ENCODE measurements at places on chromosomes 7 and 10.

GRCh38 chr7:106057204-106057961 is 54.7 kb downstream of the SYPL1 start:
- peak; percentile 68 for DNase-seq

DNA sequence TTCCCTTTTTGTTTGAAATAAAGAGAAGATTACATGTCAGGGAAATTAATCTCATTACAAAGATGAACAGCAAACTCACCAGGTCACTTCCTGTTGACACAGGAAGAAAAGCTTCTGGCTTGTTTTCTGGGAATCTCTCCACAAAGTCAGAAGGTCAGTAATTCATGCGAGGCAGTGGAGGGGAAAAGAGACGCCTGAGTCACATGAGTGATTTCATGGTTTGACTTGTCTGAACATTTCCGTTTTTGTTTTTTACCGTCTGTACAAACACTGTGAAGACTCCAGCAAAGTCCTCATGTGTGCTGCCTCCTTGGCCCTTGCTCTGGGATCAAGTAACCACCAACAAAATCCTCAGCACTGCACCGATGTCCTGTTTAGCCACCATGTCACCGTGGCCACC is 2.5 kb upstream of the HABP2 start:
- no peak for DNase-seq

DNA sequence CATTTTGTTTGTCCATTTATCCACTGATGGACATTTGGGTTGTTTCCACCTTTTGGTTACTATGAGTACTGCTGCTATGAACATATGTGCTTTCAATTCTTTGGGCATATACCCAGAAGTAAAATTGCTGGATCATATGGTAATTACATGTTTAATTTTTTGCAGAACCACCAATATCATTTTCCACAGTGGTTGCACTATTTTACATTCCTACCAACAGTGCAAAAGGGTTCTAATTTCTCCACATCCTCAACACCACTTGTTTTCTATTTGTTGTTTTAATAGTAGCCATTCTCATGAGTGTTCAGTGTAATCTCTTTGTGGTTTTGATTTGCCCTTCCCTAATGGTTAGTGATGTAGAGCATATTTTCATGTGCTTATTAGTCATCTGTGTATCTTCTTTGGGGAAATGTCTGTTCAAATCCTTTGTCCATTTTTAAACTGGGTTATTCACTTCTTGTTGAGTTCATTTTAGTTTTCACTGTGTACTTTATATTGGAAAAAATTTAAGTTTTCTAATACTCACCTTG is 101.9 kb downstream of the HIBADH start:
- no peak for DNase-seq

DNA sequence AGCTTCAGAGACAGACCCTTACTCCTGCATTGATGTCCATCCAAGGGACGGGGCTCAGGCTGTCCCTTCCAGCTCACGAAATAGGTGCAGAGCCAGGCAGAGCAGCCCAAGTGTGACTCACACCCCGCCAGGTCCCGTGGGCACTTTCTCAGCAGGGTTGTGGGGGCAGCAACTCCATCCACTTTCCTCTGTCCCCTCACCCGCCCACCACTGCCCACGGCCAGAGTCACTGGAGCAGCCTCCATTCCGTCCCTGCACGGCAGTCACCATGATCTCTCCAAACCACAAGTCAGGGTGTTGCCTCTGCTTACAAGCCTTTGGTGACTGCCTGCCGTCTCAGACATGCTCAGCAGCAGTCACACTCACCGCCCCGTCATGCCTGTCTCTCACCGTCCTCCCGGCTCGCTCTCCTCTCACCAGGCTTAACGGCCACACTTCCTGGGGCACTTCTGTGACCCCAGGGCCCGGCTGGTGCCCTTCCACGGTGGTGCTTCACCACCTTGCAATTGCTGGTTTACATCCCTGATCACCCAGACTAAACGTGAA is 39.3 kb downstream of the CALML3 start:
- no peak for DNase-seq

DNA sequence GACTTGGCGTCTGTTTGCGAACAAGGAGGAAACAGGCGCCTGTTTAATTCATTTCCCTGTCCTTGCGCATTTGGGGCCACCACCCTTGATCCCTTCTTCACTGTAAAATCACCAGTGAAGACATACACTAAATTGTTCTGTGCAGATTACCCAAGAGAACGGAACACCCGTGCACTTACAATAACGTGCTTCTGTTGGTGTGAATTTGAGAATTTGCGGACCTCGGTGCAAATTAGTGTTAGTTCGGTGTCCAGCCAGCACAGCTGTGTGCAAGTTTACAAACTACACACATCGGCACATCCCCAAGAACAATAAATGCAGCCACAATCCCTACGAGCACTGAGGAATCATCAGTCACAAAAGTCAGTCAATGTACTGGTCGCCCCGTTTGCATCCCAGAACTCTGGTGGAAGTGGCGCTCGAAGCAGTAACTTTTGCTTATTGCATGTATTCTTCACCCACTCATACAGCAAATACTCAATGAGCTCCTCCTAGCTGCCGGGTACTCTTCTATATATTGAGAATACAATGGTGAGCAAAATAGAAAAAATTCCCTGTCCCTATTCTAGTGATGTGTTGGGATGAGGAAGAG is 786 bp upstream of the CNOT4 start:
- DNase-seq = peak; percentile 38

DNA sequence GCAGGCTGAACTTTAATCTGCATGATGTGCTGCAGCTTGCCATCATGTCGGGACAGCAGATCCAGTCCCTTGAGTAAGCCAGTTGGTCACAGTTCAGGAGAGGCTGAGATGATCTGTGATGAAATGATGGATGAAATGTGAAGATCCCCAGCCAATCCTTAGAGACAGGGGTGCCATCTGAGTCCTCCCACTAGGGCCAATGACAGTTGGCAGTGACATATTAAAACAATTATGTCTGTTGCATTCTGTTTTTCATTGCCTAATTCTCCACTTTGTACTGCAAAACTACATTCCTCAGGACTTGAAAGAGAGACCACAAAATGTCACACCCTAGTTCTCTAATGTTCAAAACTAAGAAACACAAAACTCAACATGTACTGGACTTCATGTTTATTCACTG is 66.3 kb upstream of the CAV2 start:
- no peak for DNase-seq

DNA sequence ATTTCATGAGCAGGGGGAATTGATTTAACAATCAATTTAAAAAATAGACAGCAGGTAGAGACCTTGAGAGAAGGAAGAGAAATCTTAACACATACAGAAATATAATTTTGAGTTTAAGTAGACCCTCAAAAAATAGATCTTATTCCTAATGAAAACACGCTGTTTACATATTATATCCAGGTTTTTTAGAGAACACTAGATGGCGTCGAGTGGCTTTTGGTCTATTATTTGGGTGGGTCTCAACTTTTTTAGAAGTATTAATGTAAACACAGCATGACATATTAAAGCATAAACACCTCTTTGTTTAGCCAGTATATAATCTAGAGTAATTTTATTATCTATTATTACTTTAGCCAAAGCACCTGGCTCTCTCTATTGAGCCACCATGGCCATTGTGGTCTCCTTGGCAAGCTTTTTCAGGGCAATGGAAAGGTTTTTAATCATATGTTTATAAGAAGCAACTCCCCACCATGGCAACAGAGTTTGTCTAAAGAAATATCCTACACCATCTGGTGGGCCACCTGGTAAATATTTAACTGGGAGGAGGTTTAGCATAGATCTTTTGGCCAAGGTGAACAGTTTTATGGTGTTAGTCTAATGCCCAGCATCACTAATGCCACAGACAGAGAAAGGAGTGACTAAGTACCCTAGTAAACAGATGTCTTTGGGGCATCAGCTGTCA is 59.7 kb upstream of the PRSS1 start:
- peak; percentile 50 for DNase-seq

- DNase-seq = no peak
Observed at GRCh38 chr10:113093188-113094113, 143.4 kb downstream of the TCF7L2 start.

DNA sequence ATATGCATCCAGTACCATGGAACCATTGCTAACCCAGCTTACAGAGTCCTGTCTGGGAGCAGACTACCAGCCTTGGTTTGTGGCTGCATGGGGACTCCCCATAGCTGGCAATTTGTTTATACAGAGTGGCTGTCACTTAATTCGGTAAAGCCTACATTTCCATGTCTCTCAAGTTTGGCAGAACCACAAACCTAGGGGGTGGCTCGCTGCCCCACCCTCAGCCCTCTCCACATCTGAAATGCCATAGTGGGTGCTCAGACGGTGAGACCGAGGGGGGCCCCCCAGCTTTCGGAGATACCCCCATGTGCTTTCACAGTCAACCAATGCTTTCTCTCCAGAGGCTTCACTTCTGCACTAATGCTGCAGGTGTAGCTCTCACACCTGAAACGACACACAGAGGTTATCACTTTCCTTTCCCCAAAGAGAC is 75.5 kb upstream of the KAT6B start:
- no peak for DNase-seq

DNA sequence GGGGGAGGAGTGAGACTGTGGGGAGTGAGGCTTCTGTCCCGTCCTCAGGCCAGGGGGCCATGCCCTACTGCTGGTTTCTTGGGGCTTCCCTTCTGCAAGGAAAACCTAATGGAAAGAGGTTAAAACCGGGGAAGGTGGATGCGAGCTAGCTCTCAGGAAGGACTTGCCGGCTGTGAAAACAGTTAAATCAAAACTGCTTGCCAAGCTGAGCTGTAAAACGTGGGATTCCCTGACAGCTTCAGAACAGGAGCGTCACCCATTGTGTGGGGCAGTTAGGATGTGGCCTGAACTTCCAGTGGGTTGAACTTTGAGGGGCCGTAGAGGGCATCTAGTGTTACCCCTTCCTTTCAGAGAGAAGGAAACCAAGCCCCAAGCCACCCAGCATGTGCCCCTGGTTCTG is 13.1 kb downstream of the TSPAN15 start:
- DNase-seq = no peak

GRCh38 chr10:59397961-59398360 is 35.6 kb upstream of the FAM13C start:
- no peak for DNase-seq

DNA sequence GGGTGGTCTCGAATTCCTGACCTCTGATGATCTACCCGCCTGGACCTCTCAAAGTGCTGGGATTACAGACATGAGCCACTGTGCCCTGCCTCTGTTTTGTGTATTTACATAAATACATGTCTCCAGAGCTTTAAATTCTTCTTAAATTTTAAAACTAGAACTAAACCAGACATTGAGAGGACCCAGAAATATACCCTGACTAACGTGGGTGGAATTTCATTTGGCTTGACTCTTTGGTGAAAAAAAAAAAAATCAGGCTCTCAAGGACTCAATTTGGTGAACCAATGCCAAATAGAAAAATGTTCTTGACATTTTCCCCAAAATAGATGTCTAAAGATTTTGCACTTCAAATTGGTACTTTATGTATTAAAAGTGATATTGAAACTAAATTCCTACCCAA is 16.6 kb upstream of the FAS start:
- DNase-seq = no peak

DNA sequence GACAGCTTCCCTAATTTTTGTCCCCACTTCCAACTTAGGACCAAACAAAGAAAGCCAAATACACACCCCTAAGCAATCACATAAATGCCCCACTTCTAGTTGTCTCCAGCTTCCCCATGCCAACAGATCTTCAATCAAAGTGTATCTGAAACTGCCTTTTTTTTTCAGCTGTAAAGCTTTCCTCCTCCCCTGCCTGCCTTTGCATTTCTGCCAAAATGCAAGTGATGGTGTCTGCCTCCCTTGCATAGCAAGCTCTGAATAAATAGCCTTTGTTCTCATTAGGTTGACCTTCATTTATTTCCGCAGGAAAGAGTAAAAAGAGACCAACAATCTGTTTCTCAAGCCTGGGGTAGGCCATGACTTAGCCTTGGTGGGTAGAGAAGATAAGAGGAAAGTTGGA is 459.4 kb downstream of the GPAM start:
- no peak for DNase-seq

DNA sequence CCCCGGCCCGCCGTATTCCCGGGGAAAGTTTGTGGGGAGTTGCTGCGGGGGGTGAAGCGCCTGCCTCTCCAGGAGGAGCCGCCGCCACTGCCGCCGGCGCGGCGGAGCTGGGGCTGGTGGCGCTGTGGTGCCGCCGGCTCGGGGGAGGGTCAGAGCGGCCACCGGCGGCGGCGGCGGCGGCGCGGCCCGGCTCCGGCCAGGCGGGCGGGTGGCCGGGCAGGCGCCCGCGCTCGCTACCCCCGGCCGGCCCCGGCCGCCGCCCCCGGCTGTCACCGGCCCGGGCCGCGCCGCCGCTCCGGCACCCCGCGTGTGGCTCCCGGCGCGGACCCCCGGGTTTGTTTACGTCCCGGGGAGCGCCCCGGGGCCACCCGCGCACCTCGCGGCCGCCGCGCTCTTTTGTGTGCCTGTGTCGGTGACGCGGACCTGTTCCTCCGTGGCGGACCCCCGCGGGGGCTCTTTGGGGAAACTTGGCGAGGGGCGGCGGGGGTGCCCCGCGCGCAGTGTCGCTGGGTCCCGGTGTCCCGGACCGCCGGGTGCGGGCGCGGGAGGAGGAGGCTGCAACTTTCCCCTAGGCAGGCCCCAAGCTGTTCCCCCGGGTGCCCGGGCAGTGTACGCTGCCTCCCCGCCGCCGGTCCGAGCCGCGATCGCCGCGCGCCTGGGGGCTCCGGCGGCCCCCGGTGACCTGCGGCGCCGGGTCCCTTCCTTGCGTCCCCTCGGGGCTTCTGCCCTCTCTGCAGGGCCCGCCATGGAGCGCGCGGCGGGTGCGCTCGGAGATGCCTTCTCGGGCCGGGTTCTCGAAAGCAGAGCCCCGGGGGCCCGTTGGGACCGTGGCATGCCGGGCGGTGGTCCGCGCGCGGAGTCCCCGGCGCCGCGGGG is 593 bp upstream of the CUX1 start:
- DNase-seq = peak; percentile 60

DNA sequence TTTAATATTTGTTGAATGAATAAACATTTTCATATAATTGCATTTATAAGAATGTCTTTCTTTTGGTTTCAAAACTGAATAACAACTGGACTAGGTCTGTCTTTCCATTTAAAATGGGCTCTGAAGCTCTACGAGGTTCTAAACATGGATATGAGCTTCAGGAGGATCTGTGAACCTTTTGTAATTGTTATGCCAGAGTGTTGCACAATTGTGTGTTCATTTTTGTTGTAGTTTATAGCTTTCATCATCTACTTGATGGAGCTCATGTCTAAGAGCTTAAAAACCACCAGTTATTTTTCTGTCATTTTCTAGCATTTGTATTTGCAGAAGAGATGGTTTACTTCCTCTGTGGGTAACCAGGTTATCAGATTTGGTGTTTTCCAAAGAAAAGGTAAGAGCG is 265.7 kb upstream of the NPY start:
- DNase-seq = no peak

DNA sequence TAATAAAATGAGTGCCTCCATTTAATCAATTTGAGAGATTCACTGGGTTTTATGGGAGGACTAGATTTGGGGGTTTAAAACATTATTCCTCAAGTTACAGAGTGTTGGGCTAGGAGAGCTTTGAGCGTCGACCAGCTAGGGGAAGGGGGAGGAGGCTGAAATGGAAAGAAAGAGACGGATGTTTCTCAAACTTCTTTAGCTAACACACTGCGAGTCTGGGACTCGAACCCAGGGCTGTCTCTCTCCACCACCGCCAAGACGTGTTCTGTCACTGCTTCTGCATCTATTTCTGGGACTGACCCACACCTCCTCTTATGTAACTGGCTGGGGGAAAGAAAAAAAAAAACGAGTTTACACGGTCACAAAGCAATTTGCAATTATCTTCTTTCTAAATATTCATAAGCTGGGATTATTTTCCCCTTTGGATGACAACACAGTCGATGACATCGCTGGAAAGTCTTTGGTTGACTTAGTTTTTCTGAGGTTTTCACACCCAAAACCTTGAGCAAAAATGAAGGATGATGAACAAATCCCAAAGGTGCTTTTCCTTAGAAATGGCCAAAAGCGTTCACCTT is 27.2 kb downstream of the CHST15 start:
- no peak for DNase-seq
